ENCODE measurements at places on chromosomes 12 and 14.

DNA sequence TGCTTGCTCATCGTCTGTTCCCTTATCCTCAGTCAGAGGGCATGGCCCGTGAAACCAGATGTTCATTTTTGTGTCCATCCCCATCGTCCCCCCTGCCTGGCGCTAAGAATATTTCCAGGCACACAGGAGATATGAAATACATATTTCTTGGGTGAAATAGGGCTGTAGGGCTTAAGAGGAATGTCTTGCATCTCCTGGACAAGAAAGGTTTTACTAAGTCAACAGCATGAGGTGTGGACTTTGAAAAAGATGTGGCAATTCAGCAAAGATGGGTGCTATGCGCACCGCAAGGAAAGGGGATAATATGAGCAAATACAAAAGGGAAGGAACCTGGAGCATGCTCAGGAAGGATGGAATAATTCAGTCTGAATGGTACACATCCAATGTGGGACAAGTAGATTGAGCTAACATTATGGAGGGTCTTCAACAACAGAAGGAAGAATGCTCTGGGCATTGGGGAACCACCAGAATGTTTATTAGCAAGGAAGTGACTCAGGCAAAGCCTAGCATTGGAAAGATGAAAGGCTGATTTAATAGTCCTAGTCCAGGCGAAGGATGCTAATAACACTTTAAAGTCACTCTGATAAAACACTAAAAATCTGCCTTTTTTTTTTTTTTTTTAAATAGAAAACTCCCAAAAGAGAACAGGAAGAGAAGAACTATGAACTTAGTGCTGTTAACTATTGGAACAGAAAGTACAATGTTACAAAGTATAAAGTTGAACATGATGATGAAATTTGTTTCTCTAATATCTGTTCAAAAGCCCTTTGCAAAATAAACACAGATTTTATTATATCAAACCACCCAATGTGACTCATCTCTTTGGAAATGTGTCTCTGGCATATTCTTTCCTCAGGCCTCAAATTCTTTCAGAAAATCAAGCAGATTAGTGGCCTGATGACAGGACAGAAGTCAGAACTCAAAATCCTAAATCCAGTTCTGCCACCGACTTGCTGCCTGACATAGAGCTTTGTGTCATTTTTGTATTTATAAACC is 449.5 kb downstream of the BCAT1 start:
- no peak for DNase-seq

DNA sequence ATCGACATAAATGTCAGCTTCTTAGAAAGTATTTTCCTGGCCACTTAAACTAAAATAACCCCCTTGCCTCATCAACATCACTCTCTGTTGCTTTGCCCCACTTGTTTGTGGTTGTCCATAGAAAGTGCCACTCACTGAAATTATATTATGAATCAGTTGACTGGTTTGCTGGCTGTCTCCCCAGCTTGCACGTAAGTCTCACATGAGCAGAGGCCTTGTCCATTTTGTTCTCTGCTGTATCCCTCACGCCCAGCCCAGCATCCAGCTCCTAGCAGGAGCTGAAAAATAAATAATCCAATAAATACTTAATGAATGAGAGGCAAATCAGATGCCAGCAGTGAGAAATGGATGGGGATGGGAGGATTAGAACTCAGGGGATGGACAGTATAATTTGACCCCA is 159.3 kb downstream of the KSR2 start:
- DNase-seq = no peak

DNA sequence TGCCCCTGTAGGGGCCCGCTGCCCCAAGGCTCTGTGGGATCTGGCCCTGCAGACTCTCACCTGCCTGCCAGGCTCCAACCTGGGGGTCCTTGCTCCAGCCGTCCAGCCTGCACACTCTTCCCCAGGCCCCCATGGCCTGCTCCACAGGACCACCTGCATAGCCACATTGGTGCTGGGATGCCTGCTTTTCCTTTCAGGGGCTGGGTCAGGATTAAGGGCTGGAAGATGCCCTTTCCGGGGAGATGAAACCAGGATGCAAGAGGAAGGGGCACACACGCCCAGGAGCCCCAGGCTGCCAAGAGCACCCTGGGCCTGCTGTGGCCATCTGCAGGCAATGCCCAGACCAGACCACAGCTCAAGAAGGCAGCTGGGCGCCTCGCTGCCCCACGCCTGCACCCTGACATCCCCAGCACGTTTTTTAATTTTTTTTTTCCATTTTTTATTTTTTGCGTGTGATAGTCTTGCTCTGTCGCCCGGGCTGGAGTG is 15.0 kb downstream of the BAG5 start:
- no peak for DNase-seq

- no peak for DNase-seq
Measured at GRCh38 chr14:73225496-73225895, 11.8 kb upstream of the PAPLN start.

GRCh38 chr14:76117789-76118484 is 33.8 kb upstream of the GPATCH2L start:
- no peak for DNase-seq

- DNase-seq = no peak
Measured at GRCh38 chr12:3353621-3354020, 137.4 kb upstream of the PRMT8 start.

GRCh38 chr12:74328623-74329022 is 209.0 kb upstream of the ATXN7L3B start:
- no peak for DNase-seq

- DNase-seq = no peak
Measured at GRCh38 chr12:115364921-115365320, 680.9 kb upstream of the TBX3 start.

GRCh38 chr14:81400202-81400678 is at the start of gene STON2:
Gene STON2, minus strand, starts transcription at chr14:81400324. Its CDS starts 1,942 bp downstream, at chr14:81398382.
- DNase-seq = peak; percentile 85

GRCh38 chr12:120406553-120406952 is 31.4 kb upstream of the COX6A1 start:
- no peak for DNase-seq

DNA sequence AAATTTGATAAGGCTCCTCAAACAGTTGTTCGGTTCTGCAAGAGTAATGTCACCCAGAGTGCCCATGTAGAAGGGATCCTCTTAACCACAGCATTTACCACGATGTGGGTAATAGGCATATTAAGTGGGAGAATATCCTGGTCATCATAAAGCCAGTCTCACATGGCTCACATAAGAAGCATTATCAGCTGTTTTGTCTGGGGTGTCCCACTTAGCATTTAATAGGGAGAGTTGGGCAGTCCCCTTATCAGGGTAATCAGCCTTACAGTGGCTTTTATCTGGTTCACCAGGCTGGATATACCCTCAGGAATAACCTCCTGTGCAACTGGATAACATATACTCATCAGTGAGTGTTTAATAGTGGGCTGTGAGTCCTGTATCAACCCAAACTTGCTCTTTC is 12.9 kb upstream of the TMEM263 start:
- DNase-seq = no peak

DNA sequence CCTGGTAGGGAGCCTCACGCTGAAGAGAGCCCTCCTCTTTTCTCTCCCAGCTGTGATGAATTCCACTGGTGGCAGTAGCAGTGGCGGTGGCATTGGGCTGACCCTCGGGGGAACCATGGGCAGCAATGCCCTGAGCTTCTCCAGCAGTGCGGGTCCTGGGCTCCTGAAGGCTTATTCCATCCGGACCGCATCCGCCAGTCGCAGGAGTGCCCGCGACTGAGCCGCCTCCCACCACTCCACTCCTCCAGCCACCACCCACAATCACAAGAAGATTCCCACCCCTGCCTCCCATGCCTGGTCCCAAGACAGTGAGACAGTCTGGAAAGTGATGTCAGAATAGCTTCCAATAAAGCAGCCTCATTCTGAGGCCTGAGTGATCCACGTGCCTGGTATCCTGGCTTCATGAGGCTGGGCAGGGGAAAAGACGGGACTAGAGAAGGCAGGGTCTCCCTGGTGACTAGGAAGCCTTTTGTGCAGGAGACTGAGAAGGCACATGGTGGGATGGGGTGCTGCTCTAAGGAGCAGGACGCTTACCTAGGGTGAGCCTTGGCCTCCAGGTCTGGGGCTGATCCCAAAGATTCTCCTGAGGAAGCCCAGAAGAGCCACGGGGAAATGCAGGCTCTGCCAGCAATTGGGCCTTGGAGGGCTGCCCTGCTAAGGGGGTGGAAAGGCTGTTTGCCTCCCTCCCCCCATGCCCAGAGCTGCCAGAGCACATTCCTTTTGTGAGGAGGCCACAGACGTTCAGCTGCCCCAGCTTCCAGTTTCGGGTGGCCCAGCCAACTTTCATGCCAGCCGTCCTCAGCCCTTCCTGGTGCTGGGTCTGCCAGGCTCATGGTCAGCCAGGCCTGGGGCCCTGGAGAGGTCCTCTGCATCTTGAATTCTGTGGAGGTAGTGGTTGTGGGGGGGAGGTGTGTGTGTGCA is 15.8 kb downstream of the KRT7 start:
- no peak for DNase-seq

GRCh38 chr12:59382282-59383078 is 213.3 kb upstream of the SLC16A7 start:
- no peak for DNase-seq

Data from Jurkat, Clone E6-1 (cell line).